ENCODE measurements at places on chromosomes 7 and 10. TPM values are rescaled to one million over a fixed set of nuclear protein-coding genes. Genes with fewer than 3 reads are reported as not detected.

Gene GNGT1
- total RNA-seq = not detected

Gene NXPH1
- total RNA-seq = not detected

Gene CPSF4
- 17.6 TPM for total RNA-seq

Gene AOAH
- total RNA-seq = 0.07 TPM

Gene TBRG4
- total RNA-seq = 73.6 TPM

Gene SLIT1
- total RNA-seq = not detected

Gene STOX1
- total RNA-seq = 0.59 TPM

Gene HMX3
- total RNA-seq = not detected

Gene PRPS1L1
- total RNA-seq = not detected

Gene SNX13
- total RNA-seq = 33.7 TPM

Gene ENTPD7
- total RNA-seq = 11.1 TPM

Gene MEOX2
- 34.8 TPM for total RNA-seq

Gene INMT
- total RNA-seq = 0.27 TPM

Gene TEX36
- total RNA-seq = not detected

Gene SLC26A3
- total RNA-seq = not detected
